Fibroblast of gingiva (primary cell): ENCODE measurements at places on chromosomes 1 and 21.

- no peak for DNase-seq
These were observed 1.6 kb upstream of the NPHP4 start for GRCh38 chr1:5993556-5994491.

DNA sequence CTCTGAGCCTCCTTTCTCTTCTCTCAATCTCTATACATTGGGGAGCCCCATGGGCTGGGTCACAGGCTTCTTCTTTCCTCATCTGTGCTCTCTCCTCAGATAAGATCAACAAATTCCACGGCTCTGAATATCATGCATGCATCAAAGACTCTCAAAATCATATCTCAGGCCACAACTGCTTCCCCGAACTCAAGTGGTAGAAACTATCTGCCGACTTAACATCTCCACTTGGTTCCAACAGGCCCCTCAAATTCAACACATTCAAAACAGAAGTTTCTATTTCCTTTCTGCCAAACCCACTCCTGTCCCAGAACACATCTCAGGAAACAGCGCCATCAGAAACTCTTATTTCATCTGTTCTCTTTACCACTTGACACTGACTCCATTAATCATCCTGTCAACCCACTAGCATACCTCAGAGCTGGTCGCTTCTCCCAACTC lies 16.7 kb downstream of the DDX59 start:
- DNase-seq, result no peak

GRCh38 chr1:36224537-36225282 lies 467 bp downstream of the THRAP3 start:
- peak; percentile 84 for DNase-seq

DNA sequence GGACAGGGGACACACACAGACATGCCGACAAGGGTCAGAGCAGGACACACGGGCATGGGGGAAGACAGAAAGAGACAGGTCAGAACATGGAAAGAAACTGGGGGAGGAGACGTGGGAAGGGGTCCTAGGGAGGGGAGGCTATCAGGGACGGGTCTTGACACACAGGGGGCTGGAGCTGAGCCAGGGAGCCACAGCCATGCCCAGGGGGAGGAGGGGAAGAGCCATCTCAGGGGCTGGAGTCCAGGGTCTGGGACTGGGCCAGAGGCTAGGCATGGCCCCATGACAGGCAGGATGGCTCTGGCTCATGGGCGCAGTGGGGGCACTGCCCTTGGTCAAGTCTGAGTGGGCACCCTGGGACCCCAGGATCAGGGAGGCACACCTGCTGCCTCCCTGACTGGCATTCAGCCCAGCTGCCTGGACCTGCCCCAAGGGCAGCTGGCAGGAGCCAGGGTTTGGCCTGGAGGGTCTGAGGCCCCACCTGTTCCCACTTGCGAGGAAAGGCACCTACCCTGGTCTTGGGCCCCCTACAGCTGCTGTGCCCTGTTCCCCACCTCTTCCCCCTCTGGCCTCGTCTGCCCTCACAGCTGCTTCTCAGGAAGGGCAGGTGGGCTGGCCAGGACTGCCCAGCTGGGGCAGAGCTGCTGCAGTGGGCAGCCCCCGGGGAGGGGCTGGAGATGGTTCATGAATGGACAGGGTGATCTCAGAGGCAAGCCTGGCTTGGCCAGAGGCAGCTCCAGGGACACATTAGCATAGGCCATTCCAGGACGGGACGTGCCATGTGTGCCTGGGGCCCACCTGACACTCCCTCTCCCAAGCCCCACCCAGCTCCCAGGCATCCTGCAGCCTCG lies 42.9 kb downstream of the HSPG2 start:
- DNase-seq, result no peak

- no peak for DNase-seq
These were observed 20.6 kb upstream of the FCGR2A start for GRCh38 chr1:161484613-161485012.

DNA sequence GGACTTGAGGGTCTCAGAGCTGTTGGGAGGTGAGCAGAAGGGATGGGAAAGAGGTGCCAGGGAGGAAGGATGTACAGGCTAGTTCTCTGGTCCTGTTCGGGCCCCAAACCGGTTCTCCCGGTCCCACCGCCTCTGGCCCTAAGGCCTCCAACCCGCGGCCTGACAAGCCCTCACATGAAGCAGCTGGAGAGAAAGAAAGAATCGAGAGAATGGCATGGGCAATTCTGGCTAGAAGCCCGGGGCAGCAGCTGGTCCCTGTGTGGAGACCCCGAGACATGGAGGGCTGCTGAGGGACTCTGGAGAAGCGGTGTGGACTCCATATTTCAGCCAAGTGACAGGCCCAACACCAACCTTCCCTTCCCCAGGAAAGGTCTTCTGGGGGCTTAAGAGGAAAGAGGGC lies 730 bp downstream of the CDC42SE1 start:
- peak; percentile 5 for DNase-seq

DNA sequence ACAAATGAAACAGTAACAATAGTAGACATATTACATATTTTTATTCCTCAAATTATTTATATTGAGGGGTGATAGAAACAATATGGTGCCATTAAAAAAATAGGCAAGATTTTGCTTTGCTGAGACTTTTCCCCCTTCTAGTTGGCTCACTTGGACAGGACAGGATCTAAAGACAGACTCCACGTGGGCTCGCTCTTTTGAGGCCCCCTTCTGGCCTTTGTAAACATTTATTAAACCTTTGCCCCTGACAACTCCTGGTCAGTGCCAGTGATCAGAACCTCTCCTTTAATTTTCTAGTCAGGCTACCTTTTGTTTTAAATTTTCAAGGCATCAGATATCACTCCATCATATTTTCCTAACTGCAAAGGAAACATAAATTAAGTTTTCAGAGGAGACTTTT lies 49.7 kb upstream of the IFI44L start:
- DNase-seq, result no peak

DNA sequence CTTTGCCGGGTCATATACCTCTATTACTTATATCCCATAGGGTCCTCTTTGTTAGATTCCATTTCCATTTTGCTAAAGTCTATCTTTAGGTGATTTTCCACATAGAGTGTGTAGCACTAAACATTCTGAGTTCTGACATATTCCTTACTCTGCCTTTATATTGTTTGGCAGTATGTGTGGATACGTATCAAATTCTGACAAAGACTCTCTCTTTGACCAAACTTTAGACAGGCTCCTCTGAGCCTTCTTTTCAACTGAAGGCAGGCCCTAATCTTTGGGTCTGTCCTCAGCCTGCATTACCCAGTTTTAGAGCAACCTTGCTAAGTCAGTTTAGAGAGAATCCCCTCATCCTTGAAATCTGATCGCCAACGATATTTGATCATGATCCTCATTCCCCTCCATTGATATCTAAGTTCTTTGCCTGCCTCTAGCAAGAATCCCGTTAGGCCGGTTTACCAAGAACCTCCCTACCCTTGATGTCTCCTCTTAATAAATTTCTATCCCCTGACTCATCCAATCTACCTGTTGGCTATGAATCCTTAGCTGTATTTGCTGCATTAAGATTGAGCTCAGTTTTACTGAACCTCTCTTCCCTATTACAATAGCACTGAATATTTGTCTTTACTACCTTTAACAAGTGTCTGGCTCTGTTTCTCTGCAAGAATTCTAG lies 10.4 kb upstream of the PPT1 start:
- DNase-seq, result no peak

GRCh38 chr1:246297279-246298265 lies 209.5 kb downstream of the SMYD3 start:
- DNase-seq, result no peak

- DNase-seq, result no peak
These were observed 53.3 kb upstream of the BOLA1 start for GRCh38 chr1:149846042-149846441.

- DNase-seq, result no peak
These were observed 669.0 kb downstream of the RWDD3 start for GRCh38 chr1:95903060-95903459.

GRCh38 chr1:216935901-216936300 lies 212.7 kb upstream of the ESRRG start:
- DNase-seq, result no peak

GRCh38 chr21:46393451-46393940 lies 65.2 kb upstream of the DIP2A start:
- DNase-seq, result no peak

DNA sequence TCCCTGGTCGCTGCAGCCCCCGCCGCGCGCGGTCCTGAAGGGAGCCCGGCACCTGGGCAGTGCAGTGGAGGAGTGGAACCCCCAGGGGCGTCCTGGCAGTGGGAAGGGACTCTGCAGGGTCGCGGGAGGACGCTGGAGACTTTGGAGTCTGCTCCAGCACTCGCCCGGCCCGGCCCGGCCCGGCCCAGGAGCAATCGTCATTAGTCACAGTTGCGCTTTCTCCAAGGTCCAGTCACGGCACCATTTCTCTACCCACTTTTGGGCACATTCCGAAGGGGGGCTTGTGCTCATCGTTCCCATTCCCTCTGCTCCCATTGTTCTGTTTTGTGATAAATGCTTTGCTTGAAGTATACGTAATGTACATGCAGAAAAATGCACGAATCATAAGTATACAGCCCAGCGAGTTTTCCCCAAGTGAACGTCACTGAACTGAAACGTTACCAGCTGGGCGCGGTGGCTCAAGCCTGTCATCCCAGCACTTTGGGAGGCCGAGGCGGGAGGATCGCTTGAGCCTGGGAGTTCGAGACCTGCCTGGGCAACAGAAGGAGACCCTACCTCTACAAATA lies 999 bp downstream of the THAP3 start:
- peak; percentile 60 for DNase-seq

DNA sequence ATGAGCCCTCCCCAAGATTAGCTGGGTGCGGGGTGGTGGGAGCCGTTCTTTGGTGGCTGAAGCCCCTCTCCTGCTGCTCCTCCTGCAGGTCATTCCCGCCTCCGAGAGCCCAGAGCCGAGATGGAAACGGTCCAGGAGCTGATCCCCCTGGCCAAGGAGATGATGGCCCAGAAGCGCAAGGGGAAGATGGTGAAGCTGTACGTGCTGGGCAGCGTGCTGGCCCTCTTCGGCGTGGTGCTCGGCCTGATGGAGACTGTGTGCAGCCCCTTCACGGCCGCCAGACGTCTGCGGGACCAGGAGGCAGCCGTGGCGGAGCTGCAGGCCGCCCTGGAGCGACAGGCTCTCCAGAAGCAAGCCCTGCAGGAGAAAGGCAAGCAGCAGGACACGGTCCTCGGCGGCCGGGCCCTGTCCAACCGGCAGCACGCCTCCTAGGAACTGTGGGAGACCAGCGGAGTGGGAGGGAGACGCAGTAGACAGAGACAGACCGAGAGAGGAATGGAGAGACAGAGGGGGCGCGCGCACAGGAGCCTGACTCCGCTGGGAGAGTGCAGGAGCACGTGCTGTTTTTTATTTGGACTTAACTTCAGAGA lies 448 bp downstream of the G0S2 start:
- no peak for DNase-seq

- no peak for DNase-seq
These were observed 57.2 kb upstream of the SGIP1 start for GRCh38 chr1:66476774-66477173.

DNA sequence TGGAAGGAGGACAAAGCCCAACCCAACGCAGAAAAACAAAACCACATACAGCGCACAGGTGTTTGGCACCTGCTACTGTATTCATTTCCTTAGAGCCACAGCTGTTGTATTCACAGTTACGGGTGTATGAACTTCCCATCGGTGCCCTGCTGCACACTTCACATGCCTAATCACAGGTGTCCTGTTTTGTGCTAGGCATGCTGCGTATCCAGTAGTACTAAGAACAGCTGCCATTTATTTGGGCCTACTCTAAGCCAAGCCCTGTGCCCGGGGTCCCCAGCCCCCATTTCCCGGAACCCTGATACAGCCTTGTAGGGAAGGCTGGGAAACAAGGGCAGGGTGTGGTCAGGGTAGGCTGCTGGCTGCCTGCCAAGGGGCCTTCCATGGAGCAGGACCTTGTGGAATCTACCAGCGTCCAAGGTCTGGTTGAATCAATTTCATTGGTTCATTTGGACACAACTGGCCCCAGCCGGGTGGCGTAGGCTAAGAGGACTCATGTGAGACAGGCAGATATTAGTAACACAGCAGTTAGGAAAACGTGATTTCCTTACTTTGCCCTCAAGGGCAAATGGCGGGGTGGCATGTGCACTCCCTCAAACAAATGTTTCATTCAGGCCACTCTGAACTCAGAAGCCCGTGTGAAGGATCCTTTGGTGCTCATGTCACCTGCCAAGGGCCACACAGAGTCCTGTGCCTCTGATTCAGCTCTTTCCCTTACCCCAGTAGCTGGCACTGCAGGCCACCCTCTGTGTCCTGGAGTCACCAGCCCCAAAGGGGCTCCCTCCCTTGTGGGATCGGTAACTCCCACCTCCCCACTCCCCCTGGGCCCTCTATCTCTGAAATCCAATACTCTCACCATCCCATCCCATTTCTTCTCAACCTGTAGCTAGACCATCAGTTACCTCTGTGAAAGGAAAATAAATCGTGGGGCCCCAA lies 986 bp upstream of the RNF186 start:
- DNase-seq, result no peak

GRCh38 chr1:37692078-37692833 lies at the start of gene CDCA8:
TSS of gene CDCA8 (plus strand) at chr1:37692516. CDS start at chr1:37692691, 175 bp downstream.
- DNase-seq, result peak; percentile 97
